ENCODE measurements at places on chromosomes 1 and 21.

DNA sequence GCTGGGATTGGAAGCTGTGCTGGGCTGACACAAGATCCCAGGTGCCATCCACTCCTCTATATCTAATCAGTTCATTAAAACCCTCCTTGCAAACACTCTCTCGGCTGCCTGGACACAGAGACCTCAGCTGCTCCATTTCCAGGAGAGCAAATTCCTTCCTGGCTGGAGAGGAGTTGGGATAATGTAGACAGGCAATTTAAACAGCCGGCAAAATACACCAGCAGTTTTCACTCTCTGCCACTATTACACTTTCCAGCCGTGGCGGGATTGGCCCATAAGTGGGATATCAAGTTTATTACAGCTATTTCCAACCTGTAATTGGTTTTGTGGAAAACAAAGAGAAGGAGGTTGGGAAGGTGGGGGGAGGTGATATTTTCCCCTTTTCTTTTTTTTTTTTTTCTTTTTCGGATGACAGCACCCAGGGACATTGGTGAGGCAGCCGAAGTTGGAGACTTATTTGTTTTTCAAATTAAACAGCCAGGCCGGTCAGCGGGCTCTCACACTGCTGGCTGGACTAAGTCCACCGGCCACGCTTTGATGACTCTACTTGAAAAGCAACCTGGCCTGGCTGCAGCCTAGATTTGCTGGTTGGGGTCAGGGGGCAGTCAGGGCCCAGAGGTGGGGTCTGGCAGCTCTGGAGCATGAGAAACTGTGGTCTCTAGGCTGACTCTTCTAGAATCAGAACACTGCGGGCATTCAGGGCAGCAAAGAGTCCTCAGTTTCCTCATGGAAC, 177.4 kb downstream of the IGSF21 start:
- no peak for DNase-seq

DNA sequence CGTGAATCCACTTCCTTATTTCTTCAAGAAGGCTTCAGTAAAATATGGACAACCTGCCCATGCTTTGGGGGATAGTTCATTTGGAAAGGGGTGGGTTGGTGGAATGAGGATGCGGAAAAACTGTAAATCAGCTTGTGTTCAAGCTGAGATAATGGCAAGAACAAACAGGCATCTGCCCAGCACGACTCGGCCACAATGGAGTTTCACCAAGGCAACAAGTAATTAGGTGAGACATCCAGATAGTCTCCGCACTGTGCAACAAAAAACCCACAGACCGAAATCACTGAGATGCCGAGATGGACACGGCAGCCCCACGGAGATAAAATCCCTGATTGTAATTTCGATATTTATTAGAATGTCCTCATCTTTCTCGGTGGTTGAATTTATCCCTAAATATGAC, 455.2 kb downstream of the AJAP1 start:
- DNase-seq = no peak

GRCh38 chr1:34701326-34702060, 53.4 kb upstream of the GJB5 start:
- DNase-seq = no peak

GRCh38 chr1:3125078-3125477, 56.1 kb downstream of the PRDM16 start:
- DNase-seq = no peak

- DNase-seq = no peak
Observed at GRCh38 chr1:225852413-225853124, 29.6 kb downstream of the TMEM63A start.

- DNase-seq = no peak
Observed at GRCh38 chr21:44477712-44478111, 22.4 kb downstream of the LRRC3 start.

- DNase-seq = no peak
Observed at GRCh38 chr21:33668180-33668579, 25.9 kb downstream of the ITSN1 start.

GRCh38 chr1:98112626-98113025, 191.8 kb upstream of the DPYD start:
- DNase-seq = no peak

DNA sequence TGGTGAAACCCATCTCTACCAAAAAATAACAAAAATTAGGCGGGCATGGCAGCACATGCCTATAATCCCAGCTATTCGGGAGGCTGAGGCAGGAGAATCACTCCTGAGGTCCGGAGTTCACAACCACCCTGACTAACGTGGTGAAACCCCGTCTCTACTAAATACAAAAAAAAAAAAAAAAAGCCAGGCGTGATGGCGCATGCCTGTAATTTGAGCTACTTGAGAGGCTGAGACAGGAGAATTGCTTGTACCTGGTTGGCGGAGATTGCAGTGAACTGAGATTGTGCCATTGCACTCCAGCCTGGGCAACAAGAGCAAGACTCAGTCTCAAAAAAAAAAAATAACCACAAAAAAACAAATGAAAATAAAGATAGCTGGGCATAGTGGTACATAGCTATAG, 42.3 kb downstream of the CC2D1B start:
- no peak for DNase-seq

DNA sequence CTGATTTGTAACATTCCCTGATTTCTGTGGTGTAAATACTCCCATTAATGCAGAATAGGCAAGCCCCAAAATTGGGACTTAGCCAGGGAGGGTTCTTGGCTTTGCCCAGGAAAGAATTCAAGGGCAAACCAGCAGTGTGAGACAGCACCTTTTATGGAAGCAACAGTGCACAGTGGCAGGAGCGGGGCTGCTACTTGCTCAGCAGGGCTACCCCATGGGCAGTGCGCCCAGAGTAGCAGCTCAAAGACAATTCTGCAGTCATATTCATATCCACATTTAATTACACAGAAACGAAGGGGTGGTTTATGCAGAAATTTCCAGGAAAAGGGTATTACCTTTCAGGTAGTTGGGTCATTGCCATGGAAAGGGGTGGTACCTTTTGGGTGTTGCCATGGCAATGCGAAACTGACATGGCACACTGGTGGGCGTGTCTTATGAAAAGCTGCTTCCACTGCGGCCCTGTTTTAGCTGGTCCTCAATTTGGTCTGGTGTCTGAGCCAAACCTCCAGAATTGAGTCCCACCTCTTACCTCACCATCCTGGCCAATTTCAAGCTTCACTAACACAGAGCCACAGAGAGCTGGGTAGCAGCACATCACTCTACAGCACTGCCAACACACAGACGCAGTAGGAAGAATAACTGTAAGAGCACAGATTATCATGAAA, 35.9 kb downstream of the FHAD1 start:
- DNase-seq = no peak
